ENCODE measurements at places on chromosomes 11 and 22.

GRCh38 chr11:7321473-7322450 lies 70.1 kb downstream of the SYT9 start:
- no peak for DNase-seq

DNA sequence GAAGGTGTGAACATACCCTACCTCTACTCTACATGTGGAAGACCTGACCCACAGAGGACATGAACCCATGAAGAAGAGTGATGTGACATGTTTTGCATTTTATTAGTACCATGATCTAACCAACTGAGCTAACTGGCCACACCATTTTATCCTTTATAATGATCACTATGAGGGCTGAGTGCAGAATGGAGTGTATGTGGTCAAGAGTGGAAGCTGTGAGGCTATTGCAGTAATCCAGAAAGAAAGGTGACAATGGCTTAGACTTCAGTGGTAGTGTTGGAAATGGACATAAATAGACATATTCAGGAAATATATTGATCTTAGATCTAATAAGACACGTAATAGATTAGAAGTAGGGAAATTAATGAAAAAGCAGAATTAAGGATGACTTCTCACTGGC lies 3.8 kb downstream of the SRSF8 start:
- DNase-seq, result no peak

- no peak for DNase-seq
These were observed 12.9 kb downstream of the ZNF74 start for GRCh38 chr22:20406686-20407408.

GRCh38 chr11:76501526-76502202 lies 56.8 kb downstream of the EMSY start:
- DNase-seq, result no peak

- no peak for DNase-seq
These were observed 77.6 kb downstream of the ENTHD1 start for GRCh38 chr22:39815932-39816331.

DNA sequence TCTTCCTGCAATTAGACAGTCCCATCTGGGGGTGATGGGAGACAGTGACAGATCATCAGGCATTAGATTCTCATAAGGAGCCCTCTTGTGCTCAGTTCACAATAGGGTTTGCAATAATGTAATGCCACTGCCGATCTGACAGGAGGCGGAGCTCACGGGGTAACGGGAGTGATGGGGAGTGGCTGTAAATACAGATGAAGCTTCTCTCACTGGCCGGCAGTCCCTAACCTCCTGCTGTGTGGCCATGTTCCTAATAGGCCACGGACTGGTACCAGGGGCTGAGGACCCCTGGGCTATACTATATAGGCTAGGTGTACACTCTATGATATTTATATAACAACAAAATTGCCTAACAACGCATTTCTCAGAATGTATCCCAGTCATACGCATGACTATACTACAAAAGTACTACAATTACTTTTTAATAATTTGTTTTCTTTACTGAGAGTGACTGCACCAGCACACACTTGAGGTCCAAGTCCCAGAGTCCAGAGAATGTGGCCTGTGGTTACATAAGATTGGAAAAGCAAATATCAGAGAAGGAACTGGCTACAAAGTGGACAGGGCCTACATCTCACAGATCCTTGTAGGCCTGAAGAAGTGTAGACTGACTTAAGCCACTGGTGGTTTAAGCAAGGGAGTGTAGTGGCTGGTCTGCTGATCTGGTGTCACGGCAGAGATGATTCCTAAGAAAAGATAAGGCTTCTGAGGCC lies 200.0 kb downstream of the LARGE1 start:
- DNase-seq, result no peak

Data from activated CD4-positive, CD25-positive, alpha-beta regulatory T cell treated with anti-CD3 and anti-CD28 coated beads, Interleukin-2, amount 50 U/mL, for 16 hours (primary cell).